CD4-positive, alpha-beta T cell treated with Interleukin-15 for 4 hours (primary cell): ENCODE measurements at places on chromosomes 5 and 9.
A peak's percentile ranks its signal among the peaks of the same experiment; 100 is the strongest.

- no peak for DNase-seq
These were observed 18.4 kb upstream of the ADRA1B start for GRCh38 chr5:159897786-159898393.

GRCh38 chr9:79674052-79674777 lies 102.5 kb downstream of the TLE4 start:
- no peak for DNase-seq

GRCh38 chr9:97979788-97980478 lies 3.2 kb upstream of the ANP32B start:
- DNase-seq = no peak

GRCh38 chr5:56494300-56494731 lies 261.2 kb upstream of the ANKRD55 start:
- DNase-seq = no peak

DNA sequence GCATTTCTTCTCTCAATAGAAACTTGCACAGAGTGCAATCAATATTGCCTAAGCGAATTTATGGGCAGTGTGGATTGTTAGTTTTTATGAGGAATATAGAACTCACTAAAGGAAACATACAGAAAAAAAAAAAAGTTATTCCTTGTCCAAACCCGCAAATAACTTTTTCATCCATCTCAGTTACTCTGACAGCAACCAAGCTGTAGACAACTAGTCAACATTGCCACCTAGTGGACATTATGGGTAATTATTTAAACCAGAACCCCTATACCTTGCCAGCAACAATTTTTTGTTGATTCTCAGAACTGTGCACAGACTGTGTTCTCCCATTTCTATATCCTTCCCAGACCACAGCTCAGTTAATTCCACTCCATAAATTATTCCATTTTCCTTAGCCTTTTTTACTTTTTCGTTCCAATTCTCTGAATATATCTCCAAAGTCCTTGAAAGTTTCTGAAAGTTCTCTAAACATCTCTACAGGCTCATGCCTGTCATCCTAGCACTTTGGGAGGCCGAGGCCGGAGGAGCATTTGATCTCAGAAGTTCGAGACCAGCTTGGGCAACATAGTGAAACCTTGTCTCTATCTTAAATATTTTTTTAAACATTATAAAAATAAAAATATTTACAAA lies 2.6 kb upstream of the AFAP1L1 start:
- DNase-seq = peak; percentile 42

- DNase-seq = no peak
These were observed at the start of gene PCDHGA8 for GRCh38 chr5:141392429-141393198. Gene PCDHGA8, plus strand, starts transcription at chr5:141392633. Its CDS starts 181 bp downstream, at chr5:141392814.

GRCh38 chr5:73488806-73489205 lies 9.4 kb upstream of the BTF3 start:
- DNase-seq = no peak

DNA sequence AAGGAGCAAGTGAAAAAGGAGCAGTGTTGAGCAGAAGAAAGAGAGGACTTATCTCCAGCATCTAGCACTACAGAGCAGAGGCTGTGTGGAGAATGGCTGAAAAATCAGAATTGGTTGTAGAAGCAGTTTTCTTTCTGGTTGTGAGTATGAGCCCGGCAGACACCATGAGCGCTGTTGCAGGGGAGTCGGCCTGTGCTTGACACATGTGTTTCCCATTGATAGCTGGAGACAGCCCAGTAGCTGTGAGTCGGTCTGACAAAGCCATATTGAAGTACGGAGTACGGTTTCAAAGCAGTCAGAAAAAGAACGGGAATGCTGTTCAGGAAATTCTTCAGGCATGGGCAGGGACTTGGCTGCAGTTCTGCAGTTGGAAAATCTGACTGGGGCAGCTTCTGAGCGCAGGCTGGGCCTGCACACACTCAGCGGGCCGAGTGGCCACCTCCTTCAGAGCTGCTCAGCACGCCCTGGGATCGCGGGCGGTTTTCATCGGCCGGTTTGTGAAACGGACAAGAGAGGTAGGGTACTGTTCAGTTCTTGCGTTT lies at the start of gene SGCD:
Gene SGCD (plus strand): TSS at position 447 of the 542 bp plus-strand sequence.
- no peak for DNase-seq

GRCh38 chr5:2724831-2725230 lies 26.6 kb downstream of the IRX2 start:
- DNase-seq = no peak

- no peak for DNase-seq
These were observed 110.2 kb upstream of the DAPK1 start for GRCh38 chr9:87387351-87388011.

- DNase-seq = no peak
These were observed 3.6 kb upstream of the NR5A1 start for GRCh38 chr9:124510650-124511425.

DNA sequence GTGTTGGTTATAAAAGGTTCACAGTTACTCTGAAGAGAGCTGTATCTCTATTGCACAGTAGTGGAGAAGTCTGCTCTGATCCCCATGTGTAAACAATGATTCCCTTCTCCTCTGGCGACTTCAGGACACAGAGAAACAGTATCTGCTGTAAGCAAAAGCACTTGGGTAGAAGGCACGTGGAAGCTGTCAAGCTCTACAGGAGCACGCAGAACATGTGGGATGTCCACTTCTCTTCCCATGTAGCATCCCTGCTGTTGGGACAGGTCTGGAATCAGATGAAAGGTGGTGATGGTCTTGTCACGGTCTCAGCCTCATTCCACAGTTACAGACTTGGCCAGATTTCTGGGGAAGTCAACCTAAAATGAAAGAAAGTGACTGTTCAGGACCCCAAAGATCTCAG lies 9.4 kb upstream of the MAPK9 start:
- no peak for DNase-seq

DNA sequence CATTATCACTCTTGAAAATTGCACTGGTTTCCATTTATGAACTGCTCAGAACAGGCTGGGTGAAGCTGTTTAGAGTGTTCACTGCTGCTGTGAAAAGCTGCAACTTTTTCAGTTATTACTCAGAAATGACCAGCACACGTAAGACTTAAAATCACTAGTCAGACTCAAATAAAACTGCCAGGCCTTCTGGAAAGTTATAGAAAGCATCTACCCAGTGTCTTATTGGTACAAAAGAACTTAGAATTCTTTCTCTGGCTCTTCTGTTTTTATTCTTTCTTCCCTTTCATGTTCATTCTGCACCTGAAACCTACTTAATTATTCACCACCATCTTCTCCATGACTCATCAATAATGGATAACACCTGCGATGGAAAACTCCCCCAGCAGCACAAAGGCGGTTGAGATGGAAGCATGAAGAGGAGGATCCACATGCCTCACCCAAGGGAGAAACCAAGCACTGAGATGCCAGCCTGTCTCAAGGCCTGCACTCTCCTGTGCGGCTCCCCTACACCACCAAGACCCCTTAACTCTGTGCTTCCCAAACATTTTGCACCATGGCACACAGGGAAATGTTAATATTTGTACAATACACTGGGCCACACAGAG lies 171.9 kb downstream of the ENTREP1 start:
- DNase-seq = no peak

GRCh38 chr5:64505769-64506566 lies at the start of gene RGS7BP:
Gene RGS7BP, plus strand, starts transcription at chr5:64506015. Its CDS starts 610 bp downstream, at chr5:64506625.
- no peak for DNase-seq

DNA sequence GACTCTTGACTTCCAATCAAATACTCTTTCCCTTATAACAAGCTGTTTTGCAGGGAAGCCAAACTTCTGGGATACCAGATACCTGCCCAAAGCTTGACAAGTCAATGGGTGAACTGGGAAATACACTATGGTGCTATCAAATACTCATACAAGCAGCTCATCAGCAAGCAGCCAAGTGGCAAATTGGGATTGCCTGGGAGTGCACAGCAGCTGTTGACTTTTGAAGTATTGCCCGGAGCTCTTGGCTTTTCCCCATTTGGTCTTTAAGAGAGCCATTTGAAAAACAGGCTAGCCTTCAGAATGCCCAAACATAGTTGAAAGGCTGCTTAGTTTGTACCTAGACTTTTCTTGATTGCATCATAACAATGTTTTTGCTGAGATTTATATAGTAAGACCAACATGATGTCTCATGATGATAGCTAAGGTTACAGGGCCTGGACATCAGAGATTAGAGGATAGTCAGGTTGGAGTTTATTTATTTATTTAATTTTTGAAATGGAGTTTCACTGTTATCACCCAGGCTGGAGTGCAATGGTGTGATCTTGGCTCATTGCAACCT lies 210.1 kb upstream of the ZNF608 start:
- DNase-seq = no peak

DNA sequence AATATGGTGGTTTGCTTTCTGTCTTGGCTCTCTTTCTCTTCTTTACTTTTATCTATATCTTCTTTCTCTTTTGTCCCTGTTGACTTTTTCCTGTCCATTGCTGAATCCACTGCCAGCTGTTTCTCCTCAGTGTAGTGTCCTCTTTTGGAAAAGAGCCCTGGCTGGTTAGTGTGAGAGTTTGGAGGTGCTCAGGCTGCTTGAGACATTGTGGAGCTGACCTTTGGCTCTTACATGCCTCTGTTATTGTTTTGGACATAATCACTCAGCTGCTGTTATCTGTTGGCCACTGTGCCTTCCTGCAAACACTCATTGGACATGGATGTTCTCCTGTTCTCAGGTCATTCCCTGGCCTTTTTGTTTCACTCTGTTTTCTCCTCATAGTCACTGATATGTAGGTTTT lies 295.4 kb upstream of the RIOK2 start:
- no peak for DNase-seq

GRCh38 chr9:16221366-16221765 lies 649.1 kb downstream of the BNC2 start:
- no peak for DNase-seq

- no peak for DNase-seq
These were observed 23.8 kb downstream of the MACROH2A1 start for GRCh38 chr5:135375040-135375793.

DNA sequence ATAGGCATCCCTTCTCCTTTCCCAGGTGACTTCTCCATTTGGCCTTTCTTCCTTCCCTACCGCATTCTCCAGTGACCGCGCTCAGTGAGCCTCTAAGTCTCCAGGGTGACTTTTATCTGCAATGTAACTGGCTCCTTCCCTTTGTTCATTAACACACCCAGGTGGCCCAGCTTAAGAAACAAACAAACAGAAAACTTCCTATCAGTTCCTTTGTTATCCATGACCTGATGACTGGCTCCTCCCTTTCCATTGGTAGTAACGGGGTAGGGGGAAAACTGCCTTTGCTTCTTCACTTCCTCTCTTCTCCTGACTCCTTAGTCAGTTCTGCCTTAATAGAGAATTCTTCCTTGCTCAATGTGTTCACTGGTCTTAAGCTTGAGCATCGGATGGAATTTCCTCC lies 7.0 kb upstream of the SH3GL2 start:
- DNase-seq = no peak

DNA sequence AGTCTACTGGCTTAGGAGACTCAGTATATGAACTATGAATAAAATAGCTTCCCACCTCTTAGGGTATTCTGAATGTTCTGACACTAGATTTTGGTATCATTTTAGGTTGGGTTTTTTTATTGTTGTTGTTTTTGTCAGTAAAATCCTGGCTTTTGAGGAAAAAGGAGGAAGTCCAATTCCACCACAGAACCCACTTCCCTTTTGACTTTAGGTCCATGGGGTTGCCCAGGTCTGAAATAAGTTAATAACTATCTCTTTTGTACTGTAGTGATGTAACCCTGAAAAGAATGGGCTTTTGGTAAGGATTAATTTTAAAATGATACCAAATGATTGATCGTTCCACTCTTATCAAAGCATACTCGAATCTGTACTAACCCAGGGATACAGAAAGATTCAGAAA lies 29.1 kb upstream of the IL12B start:
- no peak for DNase-seq

DNA sequence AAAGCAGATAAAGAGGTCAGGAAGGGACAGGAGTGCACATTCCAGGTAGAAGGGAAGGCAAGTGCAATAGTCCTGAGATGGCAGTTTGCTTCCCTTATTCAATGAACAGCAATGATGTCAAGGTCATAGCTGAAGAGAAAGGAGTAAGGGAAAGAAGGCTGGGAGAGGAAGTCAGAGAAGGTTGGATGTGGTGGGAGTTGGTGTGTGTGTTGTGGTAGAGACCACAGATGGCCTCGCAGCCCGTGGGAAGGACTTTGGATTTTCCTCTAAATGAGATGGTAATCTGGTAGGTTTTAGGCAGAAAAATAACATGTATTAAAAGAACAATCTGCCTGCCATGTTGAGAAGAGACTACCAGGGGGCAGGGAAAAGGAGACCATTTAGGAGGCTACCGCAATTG lies 25.1 kb upstream of the LPAR1 start:
- DNase-seq = no peak

- DNase-seq = no peak
These were observed 23.0 kb downstream of the ZNF474 start for GRCh38 chr5:122152266-122152900.

GRCh38 chr5:139110526-139111168 lies 87.5 kb downstream of the SIL1 start:
- no peak for DNase-seq

GRCh38 chr5:91521334-91521733 lies 138.2 kb upstream of the ARRDC3 start:
- no peak for DNase-seq

DNA sequence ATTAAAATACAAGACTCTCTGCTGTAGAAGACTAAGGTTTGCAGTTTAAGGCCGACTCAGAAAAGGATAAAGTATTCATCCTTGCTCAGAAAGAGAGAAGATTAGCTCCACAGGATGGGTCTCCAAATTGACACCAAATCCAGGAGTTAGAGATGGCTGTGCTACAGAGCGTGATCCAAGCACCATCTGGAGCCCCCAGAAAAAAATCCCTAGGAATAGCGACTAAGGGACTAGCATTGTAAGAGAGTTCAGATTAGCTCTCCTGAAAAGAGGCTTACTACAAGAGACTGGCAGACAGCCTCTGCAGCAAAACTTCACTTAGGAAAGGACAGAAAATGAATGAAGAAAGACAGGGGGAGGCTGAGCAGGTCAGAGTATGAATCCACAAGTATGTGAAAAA lies 3.7 kb downstream of the SIL1 start:
- DNase-seq = no peak

GRCh38 chr5:68898951-68899471 lies 194.8 kb upstream of the SLC30A5 start:
- no peak for DNase-seq

DNA sequence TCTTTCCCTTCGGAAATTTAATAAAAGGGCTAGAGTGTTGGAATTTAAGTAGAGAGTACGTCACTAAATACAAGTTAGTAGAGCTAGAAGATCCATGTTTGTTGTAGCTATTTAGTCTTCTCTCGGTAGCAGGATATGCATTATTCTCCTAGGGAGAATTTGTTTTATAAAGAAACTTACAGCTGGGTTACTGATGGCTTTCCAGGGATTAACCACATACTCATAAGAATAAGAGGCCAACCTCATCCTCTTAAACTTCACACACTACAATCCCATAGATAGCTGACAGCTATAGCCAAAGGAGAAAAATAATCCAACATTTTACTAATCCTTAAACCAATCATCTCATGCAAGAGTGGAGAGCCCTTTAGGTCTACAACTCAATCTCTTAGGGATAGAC lies 43.0 kb downstream of the TLE1 start:
- no peak for DNase-seq

GRCh38 chr9:85224301-85224700 lies 517.5 kb downstream of the AGTPBP1 start:
- no peak for DNase-seq
